ENCODE measurements at places on chromosomes 12 and 14.

- H3K27ac ChIP-seq: no peak overlapping the region
- H3K27me3 ChIP-seq: no peaks in the 10 kb centered on the region
- H3K36me3 ChIP-seq: no peaks in the 10 kb centered on the region
- H3K4me3 ChIP-seq: no peak overlapping the region
- no peaks in the 10 kb centered on the region for H3K4me1 ChIP-seq
- no peak for DNase-seq
Measured at GRCh38 chr12:27345376-27345775, 12.7 kb downstream of the BMAL2 start.

GRCh38 chr14:64763801-64764621 is 59.8 kb downstream of the PLEKHG3 start:
- peak overlapping the region; percentile 83 for H3K27ac ChIP-seq
- H3K4me1 ChIP-seq: peaks cover 53% of the 10 kb centered on the region
- peaks cover 4% of the 10 kb centered on the region for H3K36me3 ChIP-seq
- no peak for DNase-seq
- H3K27me3 ChIP-seq: no peaks in the 10 kb centered on the region

GRCh38 chr14:24367514-24368211 is at the start of gene NFATC4:
Gene NFATC4 (plus strand): TSS chr14:24368184. CDS start chr14:24368341, 157 bp downstream.
- peak within 1 kb of the TSS; percentile 84 for H3K4me3 ChIP-seq
- H3K4me1 ChIP-seq: peaks cover 16% of the 10 kb centered on the region
- peaks cover 9% of the 10 kb centered on the region for H3K36me3 ChIP-seq

DNA sequence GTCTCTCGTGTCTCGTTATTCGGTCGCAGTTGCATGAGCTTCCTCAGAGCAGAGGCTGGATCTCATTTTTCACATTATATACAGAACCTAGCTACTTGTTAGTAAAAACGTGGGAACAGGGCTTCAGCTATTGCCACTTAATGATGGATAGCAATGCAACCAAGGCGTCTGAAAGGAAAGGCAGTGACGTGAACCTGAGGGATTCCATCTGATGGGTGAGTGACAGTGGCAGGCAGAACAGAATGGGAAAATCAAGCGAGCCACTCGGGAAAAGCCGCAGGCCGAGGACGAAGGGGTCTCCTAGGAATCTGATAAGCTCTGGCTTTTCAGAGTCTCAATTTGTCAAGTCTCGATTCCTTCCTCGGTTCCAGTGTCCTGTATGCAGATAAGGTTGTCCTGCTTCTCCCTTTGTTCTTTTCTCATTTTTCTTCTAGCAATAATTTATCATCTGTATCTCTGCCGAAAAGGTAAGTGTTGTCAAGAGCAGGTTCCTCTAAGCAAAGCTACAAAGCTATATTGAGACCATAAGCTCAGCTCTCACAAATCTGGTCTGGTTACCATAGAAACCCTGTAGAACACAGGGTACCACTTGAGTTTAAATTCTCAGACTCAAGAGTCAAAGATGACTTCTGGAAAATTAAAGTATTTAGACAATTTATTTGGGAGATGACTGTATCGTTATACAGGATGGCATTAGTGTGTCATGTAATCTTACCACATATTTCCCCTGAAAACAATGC is 416.6 kb downstream of the GLT1D1 start:
- DNase-seq: no peak
- H3K4me3 ChIP-seq: no peak overlapping the region
- no peaks in the 10 kb centered on the region for H3K27me3 ChIP-seq
- H3K4me1 ChIP-seq: no peaks in the 10 kb centered on the region

Data from tibial artery (tissue), 4 donors.